ENCODE measurements at places on chromosomes 11 and 22. TPM values are rescaled to one million over a fixed set of nuclear protein-coding genes. Genes with fewer than 3 reads are reported as not detected.

CASP1 gene
- total RNA-seq = 9.4 TPM

IFITM10 gene
- total RNA-seq = 14.0 TPM

CCDC81 gene
- 1.3 TPM for total RNA-seq

C11orf87 gene
- not detected for total RNA-seq

PLAAT4 gene
- 13.9 TPM for total RNA-seq

SIDT2 gene
- 49.5 TPM for total RNA-seq

MS4A14 gene
- total RNA-seq = 2.5 TPM

SLC22A8 gene
- not detected for total RNA-seq

MOB2 gene
- total RNA-seq = 46.1 TPM

CLDN5 gene
- 65.0 TPM for total RNA-seq

YPEL4 gene
- total RNA-seq = 2.0 TPM

OR52E8 gene
- total RNA-seq = not detected

- H3K27me3 ChIP-seq = no peaks in the 10 kb centered on the region
- no peak overlapping the region for H3K4me3 ChIP-seq
- no peak for DNase-seq
Observed at GRCh38 chr11:28838741-28839140, 730.6 kb downstream of the METTL15 start.

DNA sequence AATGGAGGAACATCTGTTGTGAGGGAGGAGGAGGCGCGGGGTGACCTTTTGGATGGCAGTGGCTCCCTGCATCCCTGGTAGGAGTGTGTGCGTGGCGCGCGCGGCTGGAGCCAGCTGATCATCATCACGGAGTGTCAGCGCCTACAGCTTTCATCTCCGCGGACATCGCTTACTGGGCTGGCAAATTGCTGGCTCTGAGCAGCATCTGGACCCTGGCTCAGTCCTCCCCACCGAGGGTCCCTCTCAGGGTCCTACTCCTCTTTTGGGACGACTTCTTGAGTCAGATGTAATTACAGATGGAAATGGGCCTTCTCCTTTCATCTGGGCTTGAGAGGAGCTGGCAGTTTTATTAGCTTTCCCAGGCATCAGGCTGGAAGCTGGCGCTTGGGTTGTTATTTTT, 85.3 kb downstream of the CACNA1I start:
- no peaks in the 10 kb centered on the region for H3K4me1 ChIP-seq
- H3K4me3 ChIP-seq = no peak overlapping the region
- H3K27ac ChIP-seq = no peak overlapping the region
- peaks cover 30% of the 10 kb centered on the region for H3K27me3 ChIP-seq

DNA sequence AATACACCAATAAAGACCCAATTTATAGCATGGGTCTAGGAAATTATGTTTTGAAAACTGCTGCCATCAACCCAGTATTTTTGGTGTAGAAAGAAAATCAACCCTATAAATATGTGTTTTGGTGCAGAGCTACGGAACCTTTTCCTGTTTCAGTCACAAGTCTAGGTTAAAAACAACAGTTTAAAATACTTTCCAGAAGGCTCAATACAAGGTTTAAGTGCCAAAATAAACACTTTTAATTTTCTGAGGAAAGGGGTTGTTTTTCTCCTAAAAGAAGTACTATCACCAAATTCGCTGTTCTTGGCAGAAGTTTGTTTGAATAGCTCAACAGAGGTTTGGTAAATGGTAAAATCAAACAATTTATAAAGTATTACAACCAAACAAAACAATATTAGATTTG, 201.3 kb downstream of the TMEM135 start:
- no peak for DNase-seq
- no peaks in the 10 kb centered on the region for H3K36me3 ChIP-seq
- H3K27me3 ChIP-seq = no peaks in the 10 kb centered on the region

GRCh38 chr11:134677891-134678551, 266.0 kb upstream of the B3GAT1 start:
- no peak for DNase-seq
- no peaks in the 10 kb centered on the region for H3K4me1 ChIP-seq
- H3K4me3 ChIP-seq = no peak overlapping the region

DNA sequence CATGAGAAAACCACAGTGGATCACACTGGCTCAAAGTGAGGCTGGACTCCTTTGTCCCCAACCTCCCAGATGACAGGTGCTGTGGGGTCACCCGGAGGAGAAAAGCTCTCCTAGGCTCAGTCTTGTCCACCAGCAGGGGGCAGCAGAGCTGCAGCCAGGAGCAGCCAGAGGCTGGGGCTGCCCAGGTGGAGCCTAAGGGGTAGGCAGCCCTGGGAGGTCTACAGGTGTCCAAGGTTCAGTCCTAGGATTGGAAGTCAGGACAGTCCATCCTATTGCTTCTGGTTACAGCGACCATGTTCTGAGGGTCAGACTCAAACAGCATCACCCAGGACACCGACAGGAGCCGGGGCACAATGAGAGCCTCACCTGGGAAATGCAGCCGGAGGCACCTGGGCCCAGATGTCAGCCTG, 77.6 kb upstream of the IGLL5 start:
- no peak overlapping the region for H3K27ac ChIP-seq
- no peaks in the 10 kb centered on the region for H3K27me3 ChIP-seq
- H3K4me3 ChIP-seq = no peak overlapping the region
- no peaks in the 10 kb centered on the region for H3K36me3 ChIP-seq

- no peak for DNase-seq
- H3K4me3 ChIP-seq = no peak overlapping the region
- no peaks in the 10 kb centered on the region for H3K27me3 ChIP-seq
Observed at GRCh38 chr11:955154-956063, 29.7 kb downstream of the AP2A2 start.

- no peaks in the 10 kb centered on the region for H3K27me3 ChIP-seq
- no peak overlapping the region for H3K27ac ChIP-seq
- H3K36me3 ChIP-seq = no peaks in the 10 kb centered on the region
Observed at GRCh38 chr11:106491751-106492150, 414.3 kb downstream of the AASDHPPT start.
